ENCODE measurements at places on chromosomes 11 and 22.
A peak's percentile ranks its signal among the peaks of the same experiment; 100 is the strongest.

GRCh38 chr11:8800520-8801110, 110.4 kb upstream of the AKIP1 start:
- no peaks in the 10 kb centered on the region for H3K4me1 ChIP-seq
- no peaks in the 10 kb centered on the region for H3K36me3 ChIP-seq
- no peak overlapping the region for H3K27ac ChIP-seq
- DNase-seq, result no peak

DNA sequence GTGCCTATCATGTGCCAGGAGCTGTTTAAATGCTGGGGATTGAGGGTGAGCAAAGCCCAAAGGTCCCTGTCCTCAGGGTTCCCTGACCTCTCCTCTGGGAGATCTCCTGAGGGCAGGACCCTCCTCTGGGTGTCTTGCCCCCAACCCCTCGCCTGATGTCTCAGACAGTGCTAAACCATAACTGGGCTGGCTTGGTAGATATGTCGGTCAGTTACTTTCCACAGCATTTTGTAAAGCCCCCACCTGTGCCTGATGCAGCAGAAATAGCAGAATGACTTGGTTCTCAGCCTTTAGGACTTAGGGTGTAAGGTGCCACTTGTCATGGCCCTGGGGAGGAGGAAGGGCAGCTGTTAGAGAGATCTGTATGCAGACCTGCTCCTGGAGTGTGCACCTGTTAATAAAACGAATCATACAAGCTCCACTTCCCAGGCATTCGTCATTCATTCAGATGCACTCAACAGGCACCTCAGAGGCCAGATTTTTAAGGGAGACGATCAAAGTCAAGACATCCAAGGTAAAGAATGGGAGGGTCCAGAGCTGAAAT, 88.1 kb downstream of the TP53I11 start:
- no peak for DNase-seq
- H3K27ac ChIP-seq, result peak overlapping the region; percentile 90
- peaks cover 36% of the 10 kb centered on the region for H3K4me1 ChIP-seq
- no peak overlapping the region for H3K4me3 ChIP-seq

GRCh38 chr11:79931692-79932091, 490.9 kb upstream of the TENM4 start:
- no peaks in the 10 kb centered on the region for H3K36me3 ChIP-seq
- H3K4me3 ChIP-seq, result no peak overlapping the region
- DNase-seq, result no peak
- H3K4me1 ChIP-seq, result no peaks in the 10 kb centered on the region
- no peaks in the 10 kb centered on the region for H3K27me3 ChIP-seq

GRCh38 chr11:60455531-60456042, at the start of gene MS4A1:
MS4A1 (plus strand) TSS chr11:60455847; CDS start chr11:60462375, 6,528 bp downstream.
- DNase-seq, result no peak
- no peak within 1 kb of the TSS for H3K27ac ChIP-seq
- H3K27me3 ChIP-seq, result peaks cover 6% of the 10 kb centered on the region
- no peak within 1 kb of the TSS for H3K4me3 ChIP-seq
- peaks cover 11% of the 10 kb centered on the region for H3K4me1 ChIP-seq

- H3K4me1 ChIP-seq, result peaks cover 2% of the 10 kb centered on the region
- H3K27ac ChIP-seq, result peak overlapping the region; percentile 32
- no peak overlapping the region for H3K4me3 ChIP-seq
- peaks cover 90% of the 10 kb centered on the region for H3K36me3 ChIP-seq
- no peak for DNase-seq
- H3K27me3 ChIP-seq, result no peaks in the 10 kb centered on the region
Observed at GRCh38 chr22:37887584-37888378, 18.3 kb upstream of the MICALL1 start.

DNA sequence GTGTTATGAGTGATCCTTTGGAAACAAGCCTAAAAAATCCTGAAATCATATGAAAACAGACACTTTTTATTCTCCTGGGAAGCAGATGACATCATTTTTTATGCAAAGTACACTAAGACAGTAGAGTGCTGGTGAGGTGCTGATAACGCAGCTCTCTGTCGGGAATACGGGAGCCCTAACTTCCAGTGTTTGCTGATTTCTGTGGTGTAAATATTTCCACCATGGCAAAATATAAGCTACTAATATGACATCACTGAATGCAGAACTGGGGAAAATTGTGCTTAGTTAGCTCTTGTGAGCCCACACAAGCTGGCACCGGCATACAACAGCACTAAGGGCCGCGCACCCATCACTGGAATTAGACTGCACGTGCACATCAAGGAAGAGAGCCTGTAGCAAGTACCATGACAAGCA, 82.6 kb downstream of the FAM76B start:
- no peaks in the 10 kb centered on the region for H3K27me3 ChIP-seq
- no peak for DNase-seq
- H3K4me3 ChIP-seq, result no peak overlapping the region
- no peaks in the 10 kb centered on the region for H3K36me3 ChIP-seq

- peaks cover 20% of the 10 kb centered on the region for H3K4me1 ChIP-seq
- H3K27me3 ChIP-seq, result no peaks in the 10 kb centered on the region
- DNase-seq, result no peak
- H3K36me3 ChIP-seq, result no peaks in the 10 kb centered on the region
- no peak overlapping the region for H3K27ac ChIP-seq
Observed at GRCh38 chr11:6629892-6630631, 10.8 kb upstream of the TPP1 start.

- no peaks in the 10 kb centered on the region for H3K27me3 ChIP-seq
- no peaks in the 10 kb centered on the region for H3K36me3 ChIP-seq
- H3K4me3 ChIP-seq, result no peak overlapping the region
- H3K4me1 ChIP-seq, result peaks cover 25% of the 10 kb centered on the region
Observed at GRCh38 chr22:22752556-22753477, 108.4 kb downstream of the GGTLC2 start.

DNA sequence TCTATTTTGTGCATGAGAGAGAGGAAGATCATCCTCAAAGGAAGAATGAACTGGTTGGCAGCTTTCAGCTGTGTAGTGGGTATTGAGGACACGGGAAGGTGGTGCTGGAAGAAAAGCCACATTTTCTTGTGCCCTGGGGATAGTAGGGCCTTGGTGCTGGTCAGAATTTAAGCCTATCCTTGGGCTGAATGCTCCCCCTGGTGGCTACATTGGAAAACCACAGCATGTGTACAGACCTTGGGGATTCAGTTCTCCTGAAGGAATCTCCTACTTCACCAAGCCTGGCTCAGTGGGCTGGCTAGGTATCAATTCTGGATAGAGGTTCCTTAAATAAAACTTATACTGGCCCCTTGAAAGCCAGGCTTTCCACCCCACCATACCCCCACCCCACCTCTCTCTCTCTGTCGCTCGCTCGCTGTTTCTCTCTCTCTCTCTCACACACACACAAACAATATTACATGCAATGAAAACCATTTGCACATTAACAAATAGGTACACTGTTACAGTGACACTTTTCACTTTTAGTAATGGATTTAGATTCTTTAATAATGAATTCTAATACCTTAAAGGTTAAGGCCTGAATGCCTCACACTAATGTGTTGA, 2.8 kb upstream of the OR51M1 start:
- H3K27ac ChIP-seq, result no peak overlapping the region
- H3K36me3 ChIP-seq, result no peaks in the 10 kb centered on the region
- DNase-seq, result peak; percentile 29
- H3K4me3 ChIP-seq, result no peak overlapping the region
- no peaks in the 10 kb centered on the region for H3K27me3 ChIP-seq

GRCh38 chr11:113167599-113167998, 146.8 kb upstream of the TTC12 start:
- H3K27ac ChIP-seq, result no peak overlapping the region
- no peak overlapping the region for H3K4me3 ChIP-seq
- no peaks in the 10 kb centered on the region for H3K4me1 ChIP-seq
- no peaks in the 10 kb centered on the region for H3K36me3 ChIP-seq

Measured in activated T-cell treated with anti-CD3 and anti-CD28 coated beads, Interleukin-2, amount 50 U/mL, for 24 hours (primary cell).